ENCODE measurements at places on chromosomes 3 and 15.

GRCh38 chr3:132550579-132551305 is 46.3 kb upstream of the ACKR4 start:
- DNase-seq: peak; percentile 58

- no peak for DNase-seq
Measured at GRCh38 chr3:179308001-179308400, 14.8 kb upstream of the ZNF639 start.

- no peak for DNase-seq
Measured at GRCh38 chr15:45121706-45122417, 7.7 kb downstream of the DUOXA2 start.

- no peak for DNase-seq
Measured at GRCh38 chr3:62003835-62004234, 369.5 kb downstream of the FEZF2 start.

GRCh38 chr15:55827955-55828354 is 85.0 kb upstream of the PRTG start:
- DNase-seq: no peak

GRCh38 chr3:11245827-11246662 is 26.2 kb upstream of the ATG7 start:
- DNase-seq: no peak

- DNase-seq: no peak
Measured at GRCh38 chr3:175075269-175075668, 216.1 kb downstream of the NAALADL2 start.

DNA sequence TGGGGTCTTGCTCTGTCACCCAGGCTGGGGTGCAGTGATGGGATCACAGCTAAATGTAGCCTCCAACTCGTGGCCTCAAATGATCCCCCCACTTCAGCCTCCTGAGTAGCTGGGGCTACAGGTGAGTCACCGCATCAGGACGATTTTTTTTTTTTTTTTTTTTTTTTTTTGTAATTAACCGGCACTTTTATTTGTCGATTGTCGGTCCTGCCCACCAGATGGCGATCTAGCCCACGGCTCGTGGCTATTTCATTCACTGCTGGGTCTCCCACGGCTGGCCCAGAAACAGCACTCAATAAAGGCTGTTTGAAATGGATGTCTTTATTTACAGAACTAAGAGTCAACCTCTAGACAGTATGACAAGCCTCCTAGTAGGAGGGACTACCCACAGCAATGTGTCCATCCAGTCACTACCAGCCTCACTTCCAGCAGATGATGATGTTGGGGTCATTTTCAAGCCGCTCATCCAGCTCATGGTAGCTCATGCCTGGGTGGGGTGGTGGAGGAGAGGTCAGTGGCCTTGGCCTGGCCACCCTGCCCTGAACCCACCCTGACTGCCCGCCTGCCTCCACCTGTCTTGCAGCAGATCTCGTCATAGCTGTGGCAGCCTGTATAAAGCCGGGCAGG is 1.8 kb upstream of the ZMYND10 start:
- peak; percentile 62 for DNase-seq

DNA sequence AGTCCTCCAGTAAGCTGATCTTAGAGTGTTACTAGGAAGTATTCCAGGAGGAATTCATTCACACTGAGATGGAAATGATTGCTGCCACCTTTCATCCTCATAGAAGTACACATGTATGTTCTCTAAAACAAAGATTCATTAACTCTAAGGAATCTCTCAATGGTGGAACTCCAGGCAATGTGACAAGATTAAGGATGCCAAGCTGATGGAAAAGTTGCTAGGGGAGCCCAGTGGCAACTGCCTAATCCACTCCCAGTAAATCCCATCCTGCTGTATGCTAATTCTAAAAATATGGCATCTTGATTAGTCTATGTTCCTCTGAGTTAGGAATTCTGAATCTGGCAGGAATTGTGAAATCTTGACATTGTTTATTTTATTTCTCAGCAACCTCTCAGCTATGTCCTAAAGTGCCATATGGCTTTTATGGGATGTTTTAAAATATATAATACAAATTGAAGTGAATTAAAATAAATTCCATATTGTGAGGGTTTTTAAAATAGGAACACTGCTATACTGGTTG is 210.0 kb upstream of the TRIM42 start:
- no peak for DNase-seq

DNA sequence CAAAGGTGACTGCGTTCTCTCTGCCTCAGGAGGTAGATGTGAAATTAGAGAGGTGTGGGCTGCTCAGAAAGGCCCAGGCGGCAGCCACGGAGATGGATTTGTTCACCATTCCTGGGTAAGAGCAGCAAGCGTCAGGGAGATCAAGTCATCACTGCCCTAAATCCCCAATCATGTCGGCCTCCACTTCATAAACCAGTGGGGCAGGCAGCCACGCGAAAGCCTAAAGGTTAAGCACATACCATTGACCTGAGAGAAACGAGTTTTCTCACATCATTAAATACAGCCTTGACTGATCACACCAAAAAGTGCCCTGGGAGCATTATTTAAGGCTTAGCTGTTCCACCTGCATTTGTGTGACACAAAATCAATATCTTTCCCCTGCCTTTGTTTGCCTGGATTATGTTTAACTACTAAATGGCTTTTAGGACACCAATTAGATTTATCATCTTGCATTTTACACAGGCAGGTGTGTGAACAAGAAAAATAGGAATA is 50.7 kb upstream of the FOXB1 start:
- no peak for DNase-seq

DNA sequence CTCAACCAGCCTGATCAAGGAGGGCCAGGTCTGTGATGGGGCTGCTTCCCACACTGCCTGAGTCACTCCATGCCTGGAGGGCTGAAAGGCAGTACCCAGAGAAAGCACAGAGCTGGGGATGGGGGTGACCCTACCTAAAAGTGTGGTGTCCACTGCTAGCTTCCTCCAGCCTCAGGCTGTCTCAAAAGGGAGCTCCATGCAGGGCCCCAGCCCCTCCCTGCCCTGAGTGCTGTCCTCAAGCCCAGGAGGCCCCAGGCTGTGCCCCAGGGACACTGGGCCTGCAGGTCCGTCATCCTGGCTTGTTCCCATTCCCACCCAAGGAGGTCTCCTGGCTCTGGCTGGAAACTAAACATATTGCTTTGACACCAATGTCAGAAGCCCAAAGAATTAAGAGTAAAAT is 56.8 kb downstream of the ZNF445 start:
- no peak for DNase-seq

- no peak for DNase-seq
Measured at GRCh38 chr15:86009727-86010126, 69.9 kb upstream of the AGBL1 start.

- DNase-seq: no peak
Measured at GRCh38 chr3:107443461-107443860, 66.2 kb downstream of the CCDC54 start.

- DNase-seq: no peak
Measured at GRCh38 chr3:54954521-54954920, 26.7 kb upstream of the LRTM1 start.

DNA sequence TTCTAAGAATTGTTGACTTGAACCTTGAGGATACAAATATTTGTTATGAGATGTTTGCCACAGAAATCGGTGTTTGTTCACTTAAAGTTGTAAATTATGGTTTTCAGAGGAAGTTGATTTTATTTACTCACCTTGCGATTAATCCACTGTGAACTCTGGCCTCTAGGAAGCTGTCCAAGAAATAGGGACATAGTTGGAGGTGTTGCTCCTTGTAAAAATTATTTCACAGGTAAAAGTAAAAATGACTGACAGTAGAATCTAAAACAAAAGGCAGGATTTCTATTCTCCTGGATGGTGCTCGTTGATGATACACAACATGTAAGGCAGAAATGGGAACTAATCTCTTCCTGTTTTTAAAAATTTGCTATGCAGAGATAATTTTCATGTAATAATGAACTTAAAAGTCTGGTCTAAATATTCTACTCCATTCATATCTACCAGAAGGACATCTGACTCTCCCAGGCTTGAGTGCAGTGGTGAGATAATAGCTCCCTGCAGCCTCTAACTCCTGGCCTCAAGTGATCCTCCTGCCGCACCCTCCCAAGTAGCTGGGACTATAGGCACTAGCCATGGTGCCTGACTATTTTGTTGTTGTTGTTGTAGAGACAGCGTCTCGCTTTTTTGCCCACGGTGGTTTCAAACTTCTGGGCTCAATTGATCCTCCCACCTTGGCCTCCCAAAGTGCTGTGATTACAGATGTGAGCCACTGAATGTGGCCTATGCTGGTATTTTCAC is 17.1 kb upstream of the LZTFL1 start:
- DNase-seq: no peak

- DNase-seq: no peak
Measured at GRCh38 chr3:148360051-148360450, 337.7 kb upstream of the AGTR1 start.

DNA sequence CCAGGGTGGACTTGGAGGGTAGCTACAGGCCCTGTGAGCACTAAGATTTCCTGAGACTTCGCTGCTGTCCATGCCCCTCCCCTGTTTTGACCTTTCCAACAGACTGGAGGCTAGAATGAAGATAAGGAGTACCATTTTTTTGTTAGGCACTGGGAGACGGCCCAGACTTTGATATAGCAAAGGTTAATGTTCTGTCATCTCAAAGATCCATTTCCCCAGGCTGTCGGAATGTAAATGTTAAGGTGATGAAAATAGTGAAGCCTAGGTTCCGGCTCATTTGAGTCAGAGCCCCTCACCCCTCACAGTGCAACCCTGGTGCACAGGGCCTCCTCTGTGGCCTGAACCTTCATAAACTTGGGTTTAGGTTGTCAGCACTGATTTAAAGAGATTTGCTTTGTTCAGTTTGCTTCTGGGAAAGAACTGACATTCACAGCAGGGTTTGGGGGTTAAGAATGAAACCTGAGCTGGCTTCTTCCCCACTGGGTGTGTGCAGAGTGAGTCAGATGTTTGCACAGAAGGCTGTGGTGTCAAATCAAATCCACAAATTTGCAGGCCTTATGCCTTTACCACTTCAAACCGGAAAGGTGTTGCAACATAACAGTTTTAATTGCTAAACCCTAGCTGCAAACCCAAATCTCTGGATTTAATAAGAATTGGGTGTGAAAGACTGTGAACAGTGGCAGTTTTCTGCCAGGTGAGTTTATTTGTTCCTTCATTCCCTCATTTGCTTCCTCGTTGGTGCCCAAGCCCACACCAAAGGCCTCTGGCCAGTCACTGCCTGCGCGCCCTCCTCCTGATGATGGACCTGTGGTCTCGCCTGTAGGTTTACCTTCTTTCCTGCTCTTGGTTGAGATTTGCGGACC is 20.6 kb upstream of the KCTD6 start:
- DNase-seq: no peak

DNA sequence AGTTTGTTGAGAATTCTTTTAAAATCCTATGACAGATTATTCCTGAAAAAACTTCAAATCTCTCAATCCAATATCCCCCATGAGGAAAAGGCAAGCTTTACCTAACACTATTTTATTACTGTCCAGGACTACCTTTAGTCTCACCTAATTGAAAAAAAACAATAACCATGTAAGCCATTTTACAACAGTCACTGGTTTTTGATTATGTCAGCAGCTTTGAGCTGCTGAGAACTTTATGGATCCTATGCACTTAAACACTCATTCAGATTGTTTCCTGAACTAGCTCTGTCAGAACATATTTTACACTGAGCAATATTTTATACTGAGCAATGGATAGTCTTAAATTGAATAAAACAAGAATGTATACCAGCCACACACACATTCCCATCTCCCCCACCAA is 79.9 kb downstream of the ZBBX start:
- DNase-seq: no peak

DNA sequence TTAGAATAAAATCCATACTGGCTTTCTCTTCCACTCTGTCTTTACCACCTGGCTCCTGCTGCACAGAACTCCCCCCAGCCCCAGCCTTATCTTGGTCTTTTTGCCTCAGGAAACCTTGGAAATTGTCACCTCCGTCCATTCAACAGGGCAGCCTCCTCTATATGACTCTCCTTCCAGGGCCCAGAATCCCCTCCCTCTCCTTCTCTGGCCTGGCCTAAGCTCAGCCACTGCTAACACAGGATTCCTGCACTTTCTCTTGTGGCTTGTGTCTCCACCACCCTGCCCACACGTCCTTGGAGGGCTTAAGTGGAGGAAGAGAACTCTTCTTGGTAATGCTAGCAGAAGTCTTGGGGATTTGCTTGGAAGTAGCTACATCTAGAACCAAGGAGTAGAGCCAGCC is 1.5 kb upstream of the IL17RD start:
- DNase-seq: no peak

- DNase-seq: no peak
Measured at GRCh38 chr3:22045882-22046281, 294.9 kb upstream of the ZNF385D start.

GRCh38 chr15:40495516-40495915 is 24.7 kb downstream of the CHST14 start:
- no peak for DNase-seq

DNA sequence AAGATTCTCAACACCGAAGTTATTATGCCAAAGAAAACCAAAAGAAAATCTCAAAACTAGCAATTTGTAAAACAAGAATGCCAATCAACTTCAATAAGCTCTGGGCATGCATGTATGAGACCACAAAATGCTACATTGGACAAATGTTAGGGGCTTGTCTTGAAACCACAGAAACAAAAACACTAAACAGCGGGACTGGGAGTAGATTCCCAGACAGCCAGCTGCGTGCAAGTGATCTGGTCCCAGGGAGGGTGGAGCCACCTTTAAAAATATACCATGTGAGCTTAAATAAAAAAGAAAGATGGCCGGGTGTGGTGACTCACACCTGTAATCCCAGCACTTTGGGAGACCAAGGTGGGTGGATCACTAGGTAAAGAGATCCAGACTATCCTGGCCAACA is 163.6 kb upstream of the PRICKLE2 start:
- DNase-seq: no peak

DNA sequence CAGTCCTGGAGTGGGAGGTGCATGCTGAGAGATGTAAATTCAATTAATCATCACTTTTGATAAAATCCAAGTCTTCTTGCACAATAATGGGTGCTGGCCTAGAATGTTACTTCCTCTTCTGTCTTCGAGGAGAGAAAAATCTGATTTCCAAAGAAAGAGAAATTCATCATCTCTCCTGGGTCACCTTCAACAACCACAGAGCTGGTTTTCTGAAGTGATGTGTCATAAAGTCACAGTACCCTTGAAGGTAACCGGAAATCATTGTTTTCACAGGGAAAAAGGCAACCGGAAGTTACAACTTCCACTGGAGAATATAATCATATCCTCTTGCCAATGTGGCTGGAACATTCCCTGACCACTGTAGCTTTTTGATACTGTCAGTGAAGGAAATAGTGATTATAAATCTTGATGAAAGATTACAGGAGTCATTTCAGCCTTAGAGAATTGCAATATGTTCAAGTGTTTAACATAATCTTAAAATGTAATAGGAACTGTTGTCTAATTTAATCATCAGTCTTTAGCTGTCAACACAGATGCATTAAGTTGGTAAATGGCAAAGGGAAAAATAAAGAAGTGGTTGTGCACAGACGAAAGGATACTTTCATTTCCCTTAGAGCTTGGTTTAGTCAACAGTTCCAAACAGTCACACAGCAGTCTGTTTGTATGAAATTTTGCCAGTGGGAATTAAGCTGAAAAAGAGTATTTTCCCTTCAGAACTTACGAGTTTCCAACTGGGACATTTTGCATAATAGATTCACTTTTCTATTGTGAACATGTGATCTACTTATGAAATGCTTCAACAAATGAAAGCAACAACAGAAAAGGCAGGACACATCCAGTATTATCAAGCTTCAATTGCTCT is 106.5 kb upstream of the SLC4A7 start:
- no peak for DNase-seq

GRCh38 chr15:64503197-64503596 is 42.8 kb downstream of the ZNF609 start:
- no peak for DNase-seq
